GM12864 (cell line): ENCODE measurements at places on chromosomes 1 and 21.

DNA sequence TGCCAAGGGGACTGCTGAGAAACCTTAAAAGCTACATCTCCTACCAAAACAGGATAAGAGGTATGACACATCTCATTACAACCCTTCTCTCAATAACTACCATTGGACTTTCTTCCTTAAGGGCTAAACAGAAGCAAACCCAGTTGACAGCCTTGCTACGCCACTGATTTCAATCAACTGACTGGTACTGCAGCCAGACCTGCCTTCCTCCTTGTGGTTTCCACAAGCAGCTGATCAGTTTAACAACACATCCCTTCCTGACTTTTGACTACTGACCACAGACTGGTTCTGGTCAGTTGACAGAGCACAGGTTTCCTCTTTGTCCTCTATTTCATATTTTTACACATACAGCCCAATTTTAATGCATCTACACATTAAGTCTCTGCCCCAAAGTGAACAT, 108.8 kb downstream of the ADAMTS1 start:
- no peak for DNase-seq

GRCh38 chr1:247471445-247472016, 13.6 kb upstream of the OR2B11 start:
- no peak for DNase-seq

DNA sequence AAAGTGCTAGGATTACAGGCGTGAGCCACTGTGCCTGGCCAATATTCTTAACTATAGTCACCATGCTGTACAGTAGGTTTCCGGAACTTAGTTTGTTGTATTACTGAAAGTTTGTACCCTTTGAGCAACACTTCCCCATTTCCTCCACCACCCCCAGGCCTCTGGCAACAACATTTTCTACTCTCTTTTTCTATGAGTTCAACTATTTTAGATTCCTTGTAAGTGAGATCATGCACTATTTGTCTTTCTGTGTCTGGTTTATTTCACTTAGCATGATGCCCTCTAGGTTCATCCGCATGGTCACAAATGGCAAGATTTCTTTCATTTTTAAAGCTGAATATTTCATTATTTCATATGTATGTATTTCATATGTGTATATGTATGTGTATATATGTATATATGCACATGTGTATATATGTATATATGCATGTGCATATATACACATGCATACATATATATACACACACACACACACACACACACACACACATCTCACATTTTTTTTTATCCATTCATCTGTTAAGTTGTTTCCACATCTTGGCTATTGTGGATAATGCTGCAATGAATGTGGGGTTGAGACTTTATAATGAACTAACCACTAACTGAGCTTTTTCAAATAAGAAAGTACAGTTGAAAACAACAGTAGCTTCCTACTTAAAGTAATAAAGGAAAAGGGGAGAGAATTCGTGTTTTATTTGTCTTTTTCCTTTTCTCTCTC, 256.8 kb upstream of the C1orf105 start:
- DNase-seq: no peak

- no peak for DNase-seq
These were observed at the start of gene PTPRF for GRCh38 chr1:43530483-43531106. PTPRF (plus strand) TSS chr1:43530883; CDS start chr1:43545076, 14,193 bp downstream.

DNA sequence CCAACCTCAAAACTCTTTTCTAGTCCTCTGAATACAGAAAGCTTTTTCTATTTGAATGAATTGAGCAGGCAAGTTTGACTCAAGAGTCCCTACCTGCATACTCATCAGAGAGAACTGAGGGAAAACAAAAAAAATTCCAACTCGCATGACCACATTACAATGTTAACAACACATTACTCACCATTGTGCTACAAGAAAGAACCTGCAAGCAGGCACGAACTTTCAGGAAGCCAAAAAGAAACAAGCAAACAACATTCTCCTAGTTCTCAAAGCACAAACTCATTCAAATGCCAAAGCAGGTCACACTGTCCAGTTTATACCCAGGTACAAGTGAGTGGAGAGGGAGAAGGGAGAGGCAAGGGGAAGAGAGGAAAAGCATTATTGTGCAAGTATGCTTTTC, 14.6 kb downstream of the OTUD7B start:
- DNase-seq: no peak

DNA sequence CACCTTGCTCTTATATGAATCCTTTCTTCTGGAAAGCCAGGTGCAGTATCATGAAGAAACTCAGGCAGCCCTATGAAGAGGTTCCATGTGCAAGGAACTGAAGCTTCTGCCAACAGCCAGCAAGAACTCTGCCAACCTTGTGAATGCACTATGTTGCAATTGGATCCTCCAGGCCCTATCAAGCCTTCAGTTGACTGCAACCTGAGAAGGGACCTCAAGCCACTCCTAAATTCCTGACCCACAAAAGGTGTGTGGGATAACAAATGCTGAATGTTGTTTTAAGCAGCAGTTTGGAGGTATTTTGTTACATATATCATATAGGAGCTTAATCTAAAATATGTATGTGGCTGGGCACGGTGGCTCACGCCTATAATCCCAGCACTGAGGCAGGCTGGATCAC, 84.0 kb downstream of the RERE start:
- no peak for DNase-seq

GRCh38 chr1:229139331-229140118, 131.4 kb upstream of the RAB4A start:
- DNase-seq: peak; percentile 31

GRCh38 chr1:41902664-41903063, 16.1 kb downstream of the HIVEP3 start:
- DNase-seq: no peak

- DNase-seq: no peak
These were observed 16.7 kb downstream of the AMPD2 start for GRCh38 chr1:109636201-109636952.

- DNase-seq: no peak
These were observed 20.4 kb downstream of the CENPF start for GRCh38 chr1:214623430-214623829.

DNA sequence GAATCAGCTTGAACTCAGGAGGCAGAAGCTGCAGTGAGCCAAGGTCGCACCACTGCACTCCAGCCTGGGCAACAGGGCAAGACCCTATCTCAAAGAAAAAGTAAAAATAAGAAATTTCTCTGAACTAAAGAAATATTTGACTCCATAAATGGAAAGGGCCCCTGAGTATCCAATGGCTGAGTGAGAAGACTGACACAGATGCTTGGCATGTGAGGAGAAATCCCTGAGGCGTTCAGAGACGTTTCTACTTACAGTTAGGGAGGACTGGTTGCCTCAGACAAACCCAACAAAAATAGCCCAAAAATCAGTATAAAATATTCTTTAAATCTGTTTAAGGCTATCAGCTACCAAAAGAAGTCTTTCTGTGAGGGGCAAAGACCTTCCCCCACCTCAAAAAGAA, 3.0 kb upstream of the SUMO3 start:
- no peak for DNase-seq

- DNase-seq: no peak
These were observed 28.6 kb upstream of the PLEKHG5 start for GRCh38 chr1:6519935-6520671.

DNA sequence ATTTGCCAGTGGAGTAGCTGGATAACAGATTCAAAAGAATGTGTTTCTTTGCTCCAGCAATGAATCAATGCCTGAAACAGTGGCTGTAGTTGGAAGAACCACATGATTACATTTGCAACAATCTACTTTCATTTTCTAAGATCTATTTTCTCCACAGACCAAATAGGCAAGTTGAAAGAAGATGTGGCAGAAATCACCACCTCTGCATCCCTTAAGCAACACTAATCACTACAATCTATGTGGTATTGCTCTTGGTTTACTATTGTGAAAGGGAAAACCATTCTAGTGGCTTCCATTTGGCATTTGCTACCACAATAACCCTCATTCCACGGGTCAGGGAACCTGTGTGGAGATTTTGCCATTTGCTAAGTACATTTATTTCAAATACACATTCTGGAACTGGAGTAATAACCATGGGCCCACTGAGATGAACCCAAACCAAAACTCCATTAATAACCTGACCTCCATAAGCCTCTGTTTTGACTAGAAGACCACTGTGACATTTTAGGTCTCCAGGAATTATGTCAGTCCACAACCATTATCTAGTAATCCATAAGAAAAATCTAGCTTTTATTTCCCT, 66.3 kb downstream of the C1orf185 start:
- DNase-seq: no peak

DNA sequence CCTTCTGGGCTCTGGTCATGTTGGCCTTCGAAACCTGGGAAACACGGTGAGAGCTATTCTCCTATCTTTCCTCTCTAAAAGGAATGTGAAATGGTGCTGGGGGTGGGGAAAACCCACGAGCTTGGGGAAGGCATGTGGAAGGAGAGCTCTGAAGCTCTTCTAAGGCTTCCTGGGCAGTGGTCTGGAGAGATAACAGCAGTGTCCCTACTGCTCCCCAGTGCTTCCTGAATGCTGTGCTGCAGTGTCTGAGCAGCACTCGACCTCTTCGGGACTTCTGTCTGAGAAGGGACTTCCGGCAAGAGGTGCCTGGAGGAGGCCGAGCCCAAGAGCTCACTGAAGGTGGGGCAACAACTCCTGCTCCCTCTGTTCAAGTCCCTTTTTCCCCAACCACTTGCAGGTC, 2.8 kb downstream of the USP21 start:
- no peak for DNase-seq

DNA sequence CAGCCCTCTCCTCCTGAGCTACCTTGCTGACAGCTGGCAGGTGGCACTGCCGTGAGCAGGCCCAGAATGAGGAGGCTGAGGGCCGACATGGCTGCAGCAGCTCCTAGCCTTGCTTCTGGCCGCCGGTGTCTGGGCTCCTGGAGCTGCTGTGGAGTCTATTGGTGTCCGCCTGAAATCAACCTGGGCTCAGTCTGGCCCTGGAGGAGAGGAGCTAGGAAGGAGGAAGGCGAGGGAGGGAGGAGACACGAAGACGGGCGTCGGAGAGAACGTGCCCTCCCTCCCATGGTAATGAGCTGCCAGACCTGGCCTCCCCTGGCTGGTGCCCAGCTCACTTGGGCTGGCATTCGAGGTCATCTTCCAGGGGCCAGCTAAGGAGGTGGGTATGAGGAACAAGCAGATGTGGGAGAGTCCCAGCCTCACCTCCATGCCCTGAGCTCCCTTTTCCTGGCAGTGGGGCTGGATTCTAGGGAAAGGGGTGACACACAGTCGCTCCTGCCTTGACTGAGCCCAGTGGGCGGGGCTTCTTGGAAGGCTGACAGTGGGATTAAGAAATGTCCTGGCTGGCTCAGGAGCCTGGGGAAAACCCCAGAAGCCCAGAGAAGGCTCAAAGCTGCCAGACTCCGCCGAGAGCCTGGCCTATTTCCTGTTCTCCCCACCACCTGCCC, at the start of gene PDZK1IP1:
Gene PDZK1IP1, minus strand, starts transcription at position 193 of the 665 bp plus-strand sequence. Its CDS starts 104 bp downstream, at position 89.
- DNase-seq: no peak
